Neuronal stem cell (in vitro differentiated cells): ENCODE measurements at places on chromosomes 11 and 22.

DNA sequence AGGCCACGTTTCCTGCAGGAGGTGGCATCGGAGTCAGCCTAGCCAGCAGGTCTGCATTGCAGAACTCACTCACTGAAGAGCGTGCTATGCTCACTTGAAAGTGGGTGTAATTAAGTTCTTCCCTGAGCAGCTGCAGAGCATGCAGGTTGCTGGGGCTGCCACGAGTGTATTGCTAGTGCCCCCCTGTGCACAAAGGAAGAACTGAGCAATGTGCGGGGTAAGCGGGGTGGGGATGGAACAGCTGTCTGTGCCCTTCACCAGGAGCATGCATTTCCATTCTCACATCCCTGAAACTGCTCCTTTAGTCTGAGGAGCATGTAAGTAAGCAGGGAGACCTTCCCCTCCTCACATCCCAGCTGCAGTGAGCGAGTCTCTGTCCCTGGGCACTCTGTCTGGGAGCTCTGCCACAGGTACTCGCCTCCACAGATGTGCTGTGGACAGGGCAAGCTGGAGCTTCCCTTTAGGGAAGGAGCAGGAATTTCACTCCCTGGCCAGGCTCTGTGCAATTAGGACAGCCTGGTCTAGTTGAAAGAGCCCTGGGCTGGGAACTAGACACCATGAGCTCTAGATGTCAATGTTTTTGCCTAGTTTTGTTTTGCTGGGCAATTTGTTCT is 1031.8 kb downstream of the NTM start:
- DNase-seq: peak; percentile 43

DNA sequence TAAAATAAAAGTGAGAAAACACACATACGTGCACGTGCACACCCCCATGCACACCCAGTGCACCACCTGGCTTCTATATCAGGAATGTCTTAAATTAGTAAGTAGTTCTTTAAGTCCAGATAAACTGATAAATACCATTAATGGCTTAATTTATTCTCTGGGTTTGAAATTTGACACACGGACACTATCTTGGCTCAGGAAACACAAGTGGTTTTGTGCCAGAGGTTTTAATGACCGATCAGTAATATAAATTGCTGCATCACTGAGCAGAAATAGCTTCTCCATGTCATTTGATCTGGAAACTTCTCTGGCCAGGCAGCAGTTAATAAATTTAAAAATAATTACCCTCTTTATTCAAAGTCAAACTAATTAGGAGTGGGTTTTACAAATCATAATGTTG is 101.5 kb upstream of the NNMT start:
- DNase-seq: no peak

DNA sequence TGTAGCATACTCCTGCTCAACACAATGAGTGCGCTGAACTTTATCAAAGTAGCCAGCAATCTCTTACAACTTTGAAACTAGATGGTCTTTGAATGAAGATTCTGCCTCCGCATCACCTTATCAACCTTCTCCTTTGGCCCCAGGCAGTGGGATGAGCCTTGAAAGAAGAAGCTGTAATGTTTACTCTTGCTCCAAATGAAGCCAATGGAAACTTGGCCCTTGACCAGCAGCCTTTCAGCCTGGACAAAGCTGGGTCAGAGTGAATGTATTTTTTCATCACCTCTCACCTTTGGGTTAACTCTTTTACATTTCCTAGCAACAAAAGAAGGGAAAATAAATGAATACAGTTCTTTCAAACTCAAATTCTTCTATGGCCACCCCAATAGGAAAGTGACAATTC is 359.1 kb downstream of the KCNA4 start:
- no peak for DNase-seq

DNA sequence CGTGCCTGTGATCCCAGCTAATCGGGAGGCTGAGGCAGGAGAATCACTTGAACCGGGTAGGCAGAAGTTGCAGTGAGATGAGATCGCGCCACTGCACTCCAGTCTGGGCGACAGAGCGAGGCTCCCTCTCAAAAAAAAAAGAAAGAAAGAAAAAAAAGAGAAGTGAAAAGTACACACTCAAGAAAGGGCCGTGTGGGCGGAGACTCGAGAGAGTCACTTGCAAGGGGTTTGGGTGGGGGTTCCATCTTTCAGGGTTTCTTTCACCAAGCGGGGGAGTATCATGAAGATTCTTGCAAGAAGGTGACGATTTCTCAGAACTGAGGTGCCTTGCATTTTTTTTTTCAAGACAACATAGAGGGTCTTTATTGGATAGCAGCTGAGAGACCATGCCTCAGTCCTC is 4.0 kb upstream of the IFITM5 start:
- DNase-seq: no peak

DNA sequence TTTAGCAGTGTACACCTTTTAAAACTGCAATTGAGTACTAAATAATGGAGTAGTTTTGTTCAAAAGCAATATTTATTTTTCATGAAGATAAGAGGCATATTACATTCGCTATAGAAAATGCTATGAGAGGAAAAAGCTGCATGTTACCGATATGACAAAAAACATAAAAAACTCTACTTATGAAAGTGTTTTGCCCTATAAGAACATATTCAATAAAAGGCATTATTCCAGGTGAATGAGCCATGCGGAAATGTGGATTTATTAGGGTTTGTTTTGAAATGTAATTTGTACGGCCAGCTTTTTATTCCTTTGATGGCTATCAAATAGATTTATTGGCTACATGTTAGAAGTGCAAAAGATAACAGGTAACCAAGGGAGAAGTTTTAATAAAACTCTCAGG is 129.3 kb upstream of the DDI1 start:
- DNase-seq: no peak

GRCh38 chr11:39462506-39462905 is 1996.9 kb downstream of the LRRC4C start:
- no peak for DNase-seq

DNA sequence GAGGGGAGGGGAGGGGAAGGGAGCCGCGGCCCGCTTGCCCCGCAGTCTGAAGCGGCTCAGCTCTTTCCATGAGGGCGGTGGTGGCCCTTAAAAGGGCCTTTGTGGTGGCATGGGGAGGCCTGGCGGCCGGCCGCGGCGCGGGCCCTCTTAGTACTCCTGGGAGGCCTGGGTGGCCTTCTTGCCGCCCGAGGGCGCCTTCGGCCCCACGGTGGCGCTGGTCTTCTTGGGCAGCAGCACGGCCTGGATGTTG is 6.9 kb downstream of the DPAGT1 start:
- peak; percentile 70 for DNase-seq

- DNase-seq: no peak
Measured at GRCh38 chr22:44669561-44669976, 32.4 kb upstream of the PRR5 start.

GRCh38 chr11:87059596-87060390 is 22.1 kb downstream of the TMEM135 start:
- DNase-seq: no peak
